ENCODE measurements at places on chromosomes 7 and 10.

GRCh38 chr10:59078978-59079377 lies 97.5 kb upstream of the PHYHIPL start:
- DNase-seq = no peak

- DNase-seq = no peak
Measured at GRCh38 chr7:108329514-108329913, 126.7 kb downstream of the NRCAM start.

DNA sequence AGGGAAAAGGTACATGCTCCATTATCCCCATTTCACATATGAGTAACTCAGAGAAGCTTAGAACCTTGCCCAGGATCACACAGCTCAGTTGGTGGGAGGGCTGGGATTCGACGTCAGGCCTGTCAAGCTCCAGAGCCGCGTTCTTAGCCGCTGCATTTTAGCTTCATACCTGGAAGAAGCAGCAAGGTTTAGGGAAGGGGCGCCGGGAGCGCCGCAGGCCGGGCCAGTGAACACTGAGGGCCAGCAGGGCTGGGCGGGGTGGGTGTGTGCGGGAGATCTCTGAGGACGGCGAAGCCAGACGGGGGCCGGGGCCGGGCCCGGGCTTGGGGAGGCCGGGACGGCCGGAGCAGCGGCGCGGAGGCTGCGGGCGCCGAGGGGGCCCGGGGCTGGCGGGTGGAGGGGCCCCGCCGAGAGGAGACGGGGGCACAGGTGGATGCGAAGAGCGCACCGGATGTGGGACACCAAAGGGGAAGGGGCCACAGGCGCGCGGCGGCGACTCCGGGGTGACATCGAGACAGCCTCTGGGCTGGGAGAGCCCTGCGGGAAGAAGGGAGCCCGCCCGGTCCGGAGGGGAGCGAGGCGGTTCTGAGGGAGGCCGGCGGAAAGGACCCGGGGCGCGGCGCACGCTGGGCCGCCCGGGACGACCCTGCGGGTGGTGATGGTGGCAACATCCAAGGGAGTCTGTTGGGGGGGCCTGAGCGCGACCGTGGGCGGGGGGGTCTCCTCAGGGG lies 498 bp downstream of the NDST2 start:
- DNase-seq = no peak

DNA sequence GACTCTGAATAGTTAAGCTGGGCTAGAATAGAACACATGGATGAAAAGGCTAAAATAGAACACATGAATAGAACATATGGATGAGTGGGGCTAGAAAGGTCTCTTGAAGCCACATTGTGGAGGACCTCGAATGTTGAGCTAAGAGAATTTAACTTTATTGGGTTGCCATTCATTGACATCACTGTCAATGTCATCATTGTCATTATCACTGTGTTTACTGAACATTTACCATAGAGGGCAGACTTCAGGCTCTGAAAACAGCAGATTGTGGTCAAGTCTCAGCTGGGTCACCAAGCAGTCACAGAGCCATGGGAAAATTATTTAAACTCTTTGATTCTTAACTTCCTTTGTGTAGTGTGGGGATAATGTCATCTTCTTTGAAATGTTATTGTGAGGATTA lies 80.4 kb downstream of the WDFY4 start:
- no peak for DNase-seq

DNA sequence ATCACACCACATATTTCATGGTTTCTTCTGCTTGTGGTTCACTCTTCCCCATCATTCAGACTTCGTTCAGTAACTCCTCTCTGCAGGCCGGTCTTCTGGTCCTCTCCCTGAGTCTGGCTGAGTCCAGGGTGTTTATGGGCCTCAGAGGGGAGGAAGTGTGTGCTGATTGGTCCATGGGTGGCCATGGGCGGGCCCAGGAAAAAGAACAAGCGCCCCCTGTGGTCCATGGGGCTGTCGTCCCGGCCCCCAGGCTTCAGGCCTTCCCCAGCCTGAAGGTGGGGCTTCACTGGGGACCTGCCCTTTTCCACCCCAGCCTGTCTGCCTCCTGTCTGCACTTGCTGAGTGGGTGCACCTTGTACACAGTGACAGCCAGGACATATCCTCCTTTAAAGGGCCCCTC lies 123.7 kb downstream of the VIPR2 start:
- no peak for DNase-seq
